ENCODE measurements at places on chromosomes 11 and 22.

DNA sequence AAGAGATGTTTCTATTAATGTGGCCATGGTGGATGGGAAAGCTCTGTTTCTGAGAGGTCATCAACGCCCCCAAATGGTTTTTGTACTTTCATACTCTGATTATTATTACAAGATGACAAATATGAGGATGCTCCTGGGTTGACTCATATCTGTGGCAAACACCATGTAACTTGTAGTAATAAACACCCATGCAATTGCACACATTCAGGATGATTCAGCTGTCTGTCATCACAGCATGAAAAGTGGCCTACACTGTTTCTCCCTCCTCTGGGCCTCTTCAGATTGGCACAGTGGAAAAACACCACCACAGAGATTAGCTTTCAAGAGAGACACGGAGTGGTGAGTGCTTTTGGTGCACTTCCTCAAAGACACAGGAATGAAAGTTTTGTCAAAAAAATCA, 85.4 kb downstream of the MTNR1B start:
- no peaks in the 10 kb centered on the region for H3K36me3 ChIP-seq
- no peak overlapping the region for H3K4me3 ChIP-seq
- H3K27me3 ChIP-seq: no peaks in the 10 kb centered on the region

DNA sequence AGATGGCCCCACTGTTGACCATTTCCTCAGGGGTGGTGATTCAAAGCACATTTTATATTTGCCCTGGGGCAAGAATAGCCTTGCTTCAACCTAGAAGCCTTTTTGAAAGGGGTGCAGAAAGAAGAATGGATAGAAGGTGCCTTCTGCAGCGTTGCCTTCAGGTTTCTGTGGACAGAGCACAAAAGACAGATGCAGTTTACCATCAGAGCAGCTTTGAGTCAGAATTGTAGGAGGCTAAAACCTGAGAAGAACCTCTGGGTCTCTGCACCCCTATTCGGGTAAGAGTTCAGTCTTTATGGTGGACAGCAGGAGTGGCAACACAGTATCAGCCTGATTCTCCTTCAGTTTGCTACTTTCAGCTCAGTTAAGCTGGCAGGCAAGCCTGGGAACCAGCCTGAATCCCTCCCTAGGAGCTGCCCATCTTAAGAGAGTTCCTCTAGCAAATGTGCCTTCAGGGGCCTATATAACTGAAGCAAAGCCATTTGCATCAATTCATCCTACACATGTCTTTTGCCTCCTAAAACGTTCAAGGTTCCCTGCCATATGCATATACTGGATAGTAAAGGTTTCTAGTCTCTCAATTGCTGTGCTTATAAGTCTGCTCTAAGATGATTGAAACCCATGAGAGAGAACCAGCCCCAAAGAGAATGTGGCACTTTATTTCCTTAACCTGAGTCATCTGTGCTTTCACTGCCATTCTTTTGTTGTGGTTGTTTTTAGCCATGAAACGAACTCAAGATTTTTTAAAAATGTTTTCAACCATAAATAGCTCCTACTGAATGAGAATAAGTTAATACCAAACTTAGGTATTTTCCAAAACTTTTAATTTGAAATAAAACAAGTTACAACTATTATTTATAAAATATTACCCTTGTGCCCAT, 123.0 kb downstream of the TRIM44 start:
- no peaks in the 10 kb centered on the region for H3K36me3 ChIP-seq
- no peak overlapping the region for H3K4me3 ChIP-seq
- H3K4me1 ChIP-seq: peaks cover 9% of the 10 kb centered on the region
- no peak overlapping the region for H3K27ac ChIP-seq
- H3K27me3 ChIP-seq: no peaks in the 10 kb centered on the region

GRCh38 chr11:117820516-117820915, 4.0 kb downstream of the FXYD2 start:
- H3K27ac ChIP-seq: no peak overlapping the region
- H3K4me3 ChIP-seq: no peak overlapping the region
- no peak for DNase-seq
- H3K36me3 ChIP-seq: no peaks in the 10 kb centered on the region

- H3K4me1 ChIP-seq: no peaks in the 10 kb centered on the region
- H3K27ac ChIP-seq: no peak overlapping the region
- H3K27me3 ChIP-seq: no peaks in the 10 kb centered on the region
- no peaks in the 10 kb centered on the region for H3K36me3 ChIP-seq
- no peak for DNase-seq
These were observed 7.8 kb downstream of the CD3D start for GRCh38 chr11:118334745-118335144.

Measured in trophoblast cell (in vitro differentiated cells and primary cell).